Thoracic aorta (tissue), 2 donors: ENCODE measurements at places on chromosomes 2 and 18. TPM values are rescaled to one million over a fixed set of nuclear protein-coding genes. Genes with fewer than 3 reads are reported as not detected.

GRCh38 chr2:189702071-189702470 is 27.6 kb downstream of the ANKAR start:
- no peaks in the 10 kb centered on the region for H3K4me1 ChIP-seq
- peaks cover 11% of the 10 kb centered on the region for H3K36me3 ChIP-seq
- H3K27me3 ChIP-seq, result no peaks in the 10 kb centered on the region
- H3K4me3 ChIP-seq, result no peak overlapping the region
- DNase-seq, result no peak

DNA sequence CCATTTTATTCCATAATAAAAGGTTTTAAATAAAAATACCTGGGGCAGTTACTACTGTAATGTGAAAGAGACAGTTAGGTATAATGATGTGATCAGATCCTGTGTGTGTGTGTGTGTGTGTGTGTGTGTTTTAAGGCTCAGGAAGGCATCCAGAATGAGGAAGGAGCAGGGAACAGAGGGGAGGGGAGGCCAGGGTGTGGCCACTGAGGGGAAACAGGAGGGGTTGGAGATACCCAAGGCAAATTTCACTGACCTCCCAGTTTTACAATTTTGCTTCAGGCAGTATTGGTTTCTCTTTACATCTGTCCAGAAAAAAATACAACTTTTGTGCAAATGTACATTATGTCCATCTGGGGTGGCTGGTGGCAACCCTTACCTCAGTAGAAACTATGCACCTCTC is 163.5 kb upstream of the FBXO11 start:
- H3K36me3 ChIP-seq, result no peaks in the 10 kb centered on the region
- DNase-seq, result no peak
- H3K4me3 ChIP-seq, result no peak overlapping the region
- no peaks in the 10 kb centered on the region for H3K4me1 ChIP-seq
- H3K27ac ChIP-seq, result no peak overlapping the region

GRCh38 chr2:40559175-40559574 is 107.3 kb upstream of the SLC8A1 start:
- DNase-seq, result no peak
- H3K27ac ChIP-seq, result no peak overlapping the region
- no peak overlapping the region for H3K4me3 ChIP-seq
- H3K4me1 ChIP-seq, result no peaks in the 10 kb centered on the region
- no peaks in the 10 kb centered on the region for H3K36me3 ChIP-seq
- no peaks in the 10 kb centered on the region for H3K27me3 ChIP-seq

DNA sequence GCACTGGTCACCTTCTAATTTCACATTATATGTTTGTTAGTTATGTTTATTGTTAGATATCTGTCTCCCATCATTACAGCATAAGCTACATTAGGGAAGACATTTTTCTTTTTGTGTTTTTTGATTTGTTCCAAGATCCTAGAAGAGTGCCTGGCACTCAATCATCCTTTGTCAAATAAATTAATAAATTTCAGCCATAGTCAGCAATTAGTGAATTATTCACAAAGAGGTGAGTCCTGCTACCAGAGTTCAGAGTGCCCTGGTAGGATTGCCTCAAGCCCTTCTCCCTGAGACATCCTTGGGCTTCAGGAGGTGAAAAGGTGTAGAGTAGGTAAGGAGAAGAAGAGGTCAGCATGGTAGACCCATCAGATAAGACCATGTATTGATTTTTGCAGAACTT is 186.2 kb upstream of the CTAGE1 start:
- peak overlapping the region; percentile 58 for H3K4me3 ChIP-seq
- no peaks in the 10 kb centered on the region for H3K27me3 ChIP-seq
- peak overlapping the region; percentile 93 for H3K27ac ChIP-seq

CROCC2 gene
- not detected for total RNA-seq
